Esophagus mucosa (tissue), 1 donor: ENCODE measurements at places on chromosomes 3 and 15. TPM values are rescaled to one million over a fixed set of nuclear protein-coding genes. Genes with fewer than 3 reads are reported as not detected.

DNA sequence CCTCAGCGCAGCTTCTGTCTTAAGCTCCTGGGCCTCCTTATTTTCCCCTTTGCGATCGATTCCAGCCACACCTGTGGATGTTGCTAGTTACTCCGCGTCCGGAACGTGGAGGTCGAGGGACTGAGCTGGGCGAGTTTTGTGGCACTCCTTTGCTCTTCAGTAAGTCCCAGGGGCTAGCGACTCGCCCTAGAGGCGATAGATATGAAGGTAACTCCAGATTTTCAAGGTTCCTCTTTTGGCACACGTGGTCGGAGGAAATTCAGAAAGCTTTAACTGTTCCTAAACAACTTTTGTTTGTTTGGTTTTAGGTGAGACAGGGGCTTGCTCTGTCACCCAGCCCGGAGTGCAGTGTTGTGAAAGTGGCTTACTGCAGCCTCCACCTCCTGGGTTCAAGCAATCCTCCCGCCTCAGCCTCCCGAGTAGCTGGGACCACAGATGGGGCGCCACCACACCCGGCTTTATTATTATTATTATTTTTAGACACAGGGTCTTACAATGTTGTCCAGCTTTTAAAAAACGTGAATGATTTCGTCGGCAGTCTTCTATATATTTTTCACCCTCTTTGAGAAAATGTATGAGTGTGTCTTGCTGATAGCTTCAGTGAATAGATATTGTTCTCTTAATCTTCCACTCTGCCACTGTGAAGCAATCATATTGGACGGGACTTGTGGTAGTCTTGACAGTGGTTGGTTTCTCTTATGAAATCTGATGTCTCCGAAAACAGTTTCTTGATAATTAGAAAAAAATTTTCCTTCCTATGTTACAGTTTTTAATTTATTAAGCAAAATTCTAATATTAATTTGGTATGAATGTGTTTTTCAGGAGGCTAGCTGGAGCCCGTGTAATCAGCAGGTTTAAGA is 785 bp downstream of the MFSD1 start:
- no peak for ATAC-seq

- no peak for ATAC-seq
Observed at GRCh38 chr3:100004931-100005330, 109.4 kb downstream of the FILIP1L start.

OSTN gene
- not detected for total RNA-seq

- no peak for ATAC-seq
Observed at GRCh38 chr3:51708216-51708845, 1.5 kb downstream of the GRM2 start.

GRCh38 chr15:82663186-82663600 is 16.0 kb upstream of the CPEB1 start:
- peak; percentile 47 for ATAC-seq

DNA sequence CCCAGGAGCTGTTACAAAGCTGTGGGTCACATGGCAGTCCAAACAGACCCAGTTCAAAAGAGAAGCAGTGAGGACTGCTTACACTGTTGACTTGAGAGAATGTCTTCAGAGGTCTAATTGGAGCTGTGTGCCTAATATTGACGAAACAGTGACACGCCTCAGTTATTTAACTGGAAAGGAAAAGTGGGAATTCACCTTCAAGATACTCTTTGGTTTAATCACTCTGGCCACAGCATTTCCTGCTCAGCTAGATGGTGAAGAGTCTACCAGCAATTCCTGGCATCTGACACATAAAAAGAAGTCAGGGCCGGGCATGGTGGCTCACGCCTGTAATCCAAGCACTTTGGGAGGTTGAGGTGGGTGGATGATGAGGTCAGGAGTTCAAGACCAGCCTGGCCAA is 326.4 kb downstream of the SV2B start:
- ATAC-seq = peak; percentile 88

GOLGA6A gene
- total RNA-seq = 0.08 TPM

DNA sequence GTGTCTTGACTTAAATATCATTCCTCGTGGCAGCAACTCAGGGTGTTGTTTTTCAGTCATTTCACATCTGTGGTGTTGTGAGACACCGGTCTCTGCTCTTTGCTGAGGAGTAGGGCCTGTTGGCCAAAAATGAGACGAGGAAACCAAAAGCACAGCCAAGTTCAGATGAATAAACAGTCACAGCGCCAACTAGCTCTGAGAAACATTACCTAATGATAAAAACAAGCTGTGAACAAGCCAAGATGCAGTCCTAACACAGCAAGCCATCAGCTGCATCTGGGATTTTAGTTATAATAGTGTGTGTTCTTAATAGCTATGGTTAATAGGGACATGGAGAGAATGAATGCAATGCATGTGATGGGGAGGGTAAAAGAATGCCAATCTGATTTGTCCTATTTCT is 843.4 kb upstream of the DPPA4 start:
- no peak for ATAC-seq

- ATAC-seq = no peak
Observed at GRCh38 chr15:32646291-32646690, 4.8 kb downstream of the SCG5 start.

DNA sequence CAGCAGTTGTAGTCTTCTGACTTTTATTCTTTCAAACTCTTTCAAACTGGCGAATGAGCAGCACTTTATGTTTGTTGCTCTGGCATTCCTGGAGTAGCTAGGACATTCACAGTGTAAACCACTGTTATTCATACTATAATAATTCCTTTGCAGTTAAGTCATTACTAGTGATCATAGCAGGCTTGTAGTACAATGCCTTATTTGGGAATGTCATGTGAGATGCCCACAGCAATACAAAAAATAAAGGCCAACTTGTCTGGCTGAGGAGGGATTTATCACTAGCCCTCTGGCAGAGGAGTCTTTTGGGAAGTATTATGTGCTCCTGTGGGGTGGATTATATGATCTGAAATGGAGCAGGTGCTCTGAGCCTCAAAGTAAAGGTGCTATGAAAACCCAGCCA is 197.2 kb downstream of the VGLL3 start:
- ATAC-seq = no peak

- no peak for ATAC-seq
Observed at GRCh38 chr3:51985063-51985462, 1.7 kb downstream of the ACY1 start.

- no peak for ATAC-seq
Observed at GRCh38 chr15:77659350-77660321, 26.9 kb upstream of the LINGO1 start.

GRCh38 chr15:44029940-44030568 is 165.0 kb downstream of the FRMD5 start:
- no peak for ATAC-seq

POTEB2 gene
- total RNA-seq = not detected

GRCh38 chr3:120022729-120023128 is 71.5 kb downstream of the GSK3B start:
- ATAC-seq = no peak

DNA sequence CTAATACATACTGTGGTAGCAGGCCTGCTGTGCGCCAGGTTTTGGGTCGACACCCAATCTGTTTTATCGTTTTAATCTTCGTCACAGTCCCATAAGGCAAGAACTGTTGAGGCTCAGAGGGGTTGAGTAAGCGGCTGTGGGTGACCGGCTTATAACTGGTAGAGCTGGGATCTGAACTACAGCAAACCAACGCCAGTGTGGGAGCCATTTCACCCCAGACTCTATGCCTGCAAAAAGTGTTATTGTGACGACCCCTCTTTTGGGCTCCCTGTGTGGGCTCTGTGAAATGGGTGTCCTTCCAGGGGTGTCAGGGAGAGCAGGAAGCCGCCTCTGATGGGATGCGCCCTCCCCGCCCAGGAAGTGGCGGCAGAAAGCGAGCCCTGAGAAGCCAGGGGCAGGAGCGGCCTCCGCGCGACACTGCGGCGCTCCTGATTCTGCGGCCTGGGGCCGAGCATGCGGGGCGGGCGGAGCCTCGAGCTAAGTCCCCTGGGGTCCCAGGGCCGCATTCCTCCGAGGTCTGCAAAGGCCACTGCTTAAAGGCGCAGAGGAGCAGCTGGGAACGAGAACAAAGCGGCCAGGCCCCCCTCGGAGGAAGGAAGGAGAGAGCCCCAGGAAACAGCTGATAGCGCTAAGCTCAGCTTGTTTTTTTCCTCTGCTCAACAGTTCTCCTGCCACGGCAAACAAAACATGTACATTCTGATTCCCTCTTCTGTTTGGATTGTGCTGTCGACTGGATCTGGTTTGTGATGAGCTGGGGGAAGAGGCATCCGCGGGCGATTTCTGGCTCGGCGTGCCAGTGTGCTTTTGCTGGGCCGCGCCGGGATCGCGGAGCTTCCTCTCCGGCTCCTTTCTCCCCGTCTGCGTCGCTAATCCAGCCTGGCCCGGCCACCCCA is 33.9 kb downstream of the GRK7 start:
- peak; percentile 16 for ATAC-seq

GRCh38 chr3:22594990-22595389 is 608.1 kb upstream of the UBE2E2 start:
- no peak for ATAC-seq

DNA sequence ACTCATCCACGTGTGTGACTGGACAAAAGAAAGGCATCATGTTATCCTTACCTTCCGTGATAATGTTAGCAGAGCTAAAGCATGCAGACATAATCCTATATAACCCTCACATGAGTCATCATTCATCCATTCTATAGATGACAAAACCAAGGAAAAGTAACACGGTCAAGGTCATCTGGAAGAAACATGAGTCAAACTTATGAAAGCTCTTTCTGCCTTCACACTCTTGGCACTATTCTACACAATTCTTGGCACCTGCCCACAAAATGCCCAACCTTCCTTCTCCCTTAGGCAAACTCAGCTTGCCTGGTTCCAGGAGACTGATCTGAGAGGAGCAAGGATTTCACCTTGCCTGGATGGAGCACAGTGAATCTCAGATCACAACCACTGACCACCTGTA is 66.9 kb downstream of the PRICKLE2 start:
- ATAC-seq = peak; percentile 94

DNA sequence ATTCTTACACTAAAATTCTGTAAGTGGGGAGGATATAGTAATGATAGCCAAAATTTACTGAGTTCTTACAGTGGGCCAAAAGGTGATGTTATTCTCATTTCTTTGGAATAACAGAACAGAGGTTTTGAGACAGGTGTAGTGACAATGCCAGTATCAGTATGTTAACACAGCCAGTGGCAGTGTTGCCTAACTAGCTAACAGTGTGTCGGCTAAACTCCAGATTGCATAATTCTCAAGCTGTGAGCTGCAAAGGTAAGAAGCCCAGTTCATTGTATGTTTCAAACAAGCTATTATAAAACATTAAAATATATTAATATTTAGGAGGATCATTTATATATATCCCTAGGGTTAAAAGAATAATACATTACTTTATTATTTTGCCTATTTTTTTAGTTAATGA is 920 bp downstream of the SLC15A2 start:
- peak; percentile 78 for ATAC-seq

DNA sequence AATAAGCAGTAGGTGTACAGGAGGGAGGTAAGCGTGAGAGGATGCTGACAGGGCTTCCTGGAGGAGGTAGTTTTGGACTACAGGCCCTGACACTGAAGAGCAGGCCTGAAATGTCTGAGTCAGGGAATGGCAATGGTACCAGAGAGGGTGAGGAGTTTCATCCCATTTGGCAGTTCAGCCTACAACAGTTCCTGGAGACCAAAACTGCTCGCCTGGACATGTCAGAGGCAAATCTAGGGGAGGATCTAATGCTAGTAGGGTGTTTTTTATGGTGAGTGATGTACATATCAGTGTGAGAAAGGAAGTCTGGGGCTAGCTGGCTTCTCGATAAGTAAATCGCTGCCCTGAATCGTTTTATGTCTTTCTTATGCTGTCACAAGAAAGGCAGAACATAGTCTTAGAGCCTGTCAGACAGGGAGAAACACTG is 13.8 kb upstream of the TNFSF10 start:
- ATAC-seq = peak; percentile 90

GRCh38 chr3:65963787-65964677 is 74.7 kb downstream of the MAGI1 start:
- peak; percentile 96 for ATAC-seq

DNA sequence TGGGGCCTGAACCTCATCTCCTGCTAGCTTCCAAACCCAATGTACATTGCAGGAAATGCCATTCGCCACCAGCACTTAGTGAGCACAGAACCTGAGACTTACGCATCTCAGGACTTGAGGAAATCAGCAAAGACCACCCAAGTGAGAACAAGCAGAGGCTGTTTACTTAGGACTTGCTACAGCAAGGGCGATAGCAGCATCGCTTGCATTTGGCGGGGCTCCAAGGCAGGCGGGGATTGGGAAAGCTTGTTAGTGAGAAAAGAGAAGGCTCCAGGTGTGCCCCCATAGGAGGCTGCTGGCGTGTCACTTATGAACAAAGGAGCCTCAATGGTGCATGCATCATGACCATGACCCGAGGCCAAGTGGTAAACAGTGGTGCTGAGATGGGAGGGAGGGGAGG is 19.7 kb downstream of the SLC6A20 start:
- ATAC-seq = no peak

OPA1 gene
- total RNA-seq = 48.5 TPM

DNA sequence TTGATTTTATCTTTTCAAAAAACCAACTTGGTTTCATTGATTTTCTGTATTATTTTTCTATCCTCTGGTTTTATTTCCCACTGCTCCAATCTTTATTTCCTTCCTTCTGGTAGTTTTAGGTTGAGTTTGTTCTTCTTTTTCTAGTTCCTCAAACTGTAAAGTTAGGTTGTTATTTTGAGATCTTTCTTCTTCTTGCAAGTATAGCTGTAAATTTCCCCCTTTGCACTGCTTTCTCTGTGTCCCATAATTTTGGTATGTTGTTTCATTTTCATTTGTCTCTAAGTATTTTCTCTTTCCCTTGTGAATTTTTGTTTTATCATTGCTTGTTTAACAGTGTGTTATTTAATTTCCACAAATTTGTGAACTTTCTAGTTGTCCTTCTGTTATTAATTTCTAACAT is 120.0 kb downstream of the PLD1 start:
- ATAC-seq = no peak

SLC2A2 gene
- total RNA-seq = not detected

- ATAC-seq = no peak
Observed at GRCh38 chr15:70530906-70531305, 232.5 kb downstream of the UACA start.

CCK gene
- 0.24 TPM for total RNA-seq

RAB6B gene
- 3.3 TPM for total RNA-seq

DNA sequence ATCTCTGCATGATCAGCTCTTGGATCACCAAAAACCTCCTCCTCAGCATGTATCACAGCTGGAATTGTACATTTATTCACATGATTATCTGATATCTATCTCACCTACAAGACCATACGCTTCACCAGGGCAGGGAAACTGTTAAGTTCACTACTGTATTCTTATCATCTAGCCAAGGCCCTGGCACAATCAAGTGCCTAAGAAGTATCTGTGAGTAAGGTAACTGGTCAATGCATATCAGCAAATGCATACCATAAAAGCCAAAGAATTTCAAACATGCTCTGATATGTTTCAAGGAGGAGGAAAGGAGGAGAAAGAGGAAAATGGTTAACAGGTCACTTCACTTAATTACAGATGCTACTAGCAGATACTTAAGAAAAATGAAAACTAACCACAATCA is 158.4 kb downstream of the LIPC start:
- no peak for ATAC-seq

GRCh38 chr3:107911337-107912000 is 179.4 kb downstream of the CD47 start:
- ATAC-seq = no peak

- ATAC-seq = peak; percentile 16
Observed at GRCh38 chr15:42024303-42024702, 3.5 kb upstream of the PLA2G4E start.
